GM12878 (cell line): ENCODE measurements at places on chromosomes 6 and 20. TPM values are rescaled to one million over a fixed set of nuclear protein-coding genes. Genes with fewer than 3 reads are reported as not detected.

OPRL1 gene
- 0.41 and 0.51 TPM in 2 replicates for total RNA-seq

SAPCD1 gene
- total RNA-seq: 8.6 and 13.0 TPM in 2 replicates

MAP7 gene
- total RNA-seq: 0.13 and 0.21 TPM in 2 replicates

MOG gene
- not detected in 2 replicates for total RNA-seq

TXNDC5 gene
- 131 and 143 TPM in 2 replicates for total RNA-seq

CALHM4 gene
- total RNA-seq: not detected in 2 replicates

AVP gene
- total RNA-seq: not detected in 2 replicates

TCP11 gene
- not detected in 2 replicates for total RNA-seq

SLC26A8 gene
- total RNA-seq: 0.35 TPM in 1 of 2 replicates, not detected in the other

DNA sequence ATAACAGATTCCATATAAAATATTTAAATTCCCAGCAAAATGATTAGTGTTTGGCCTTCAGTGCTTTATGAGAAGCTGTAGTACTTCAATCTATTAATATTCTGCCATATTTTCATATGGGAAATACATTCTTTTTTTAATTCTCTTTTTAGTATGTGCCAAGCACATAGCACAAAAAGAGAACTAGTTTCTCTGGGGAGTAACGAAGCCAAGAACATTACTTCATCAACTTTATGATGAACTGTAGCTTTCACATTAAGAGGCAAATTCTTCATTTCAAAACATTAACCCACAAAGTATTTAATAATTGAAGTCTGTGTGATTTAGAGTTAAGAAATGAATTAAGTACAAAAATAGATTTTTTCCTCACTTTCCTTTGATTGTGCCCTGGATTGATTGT is 281.0 kb upstream of the EYS start:
- H3K36me3 ChIP-seq: no peaks in the 10 kb centered on the region
- no peaks in the 10 kb centered on the region for H3K27me3 ChIP-seq
- DNase-seq: no peak
- no peak overlapping the region for H3K27ac ChIP-seq

DNA sequence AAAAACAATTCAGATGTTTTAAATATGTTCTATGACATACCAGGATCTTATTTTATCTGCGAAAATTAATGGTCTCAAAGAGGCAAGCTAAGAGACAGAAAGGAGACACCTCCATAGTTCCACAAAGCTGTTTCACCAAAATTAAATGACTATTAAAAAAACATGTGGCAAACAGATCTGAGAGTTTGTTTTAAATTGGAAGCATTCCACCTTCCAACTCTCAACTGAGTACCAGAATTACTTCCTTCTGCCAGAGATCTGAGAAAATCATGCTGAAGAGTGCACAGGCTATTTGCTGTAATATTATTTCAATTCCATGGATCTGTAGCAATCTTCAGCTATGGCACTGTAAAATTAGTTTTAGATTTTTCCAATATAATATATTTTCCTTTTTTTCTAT is 669.5 kb upstream of the MARCKS start:
- no peak overlapping the region for H3K27ac ChIP-seq
- H3K27me3 ChIP-seq: no peaks in the 10 kb centered on the region; the same call in 1 of the 2 replicates
- H3K36me3 ChIP-seq: no peaks in the 10 kb centered on the region
- DNase-seq: no peak

DNA sequence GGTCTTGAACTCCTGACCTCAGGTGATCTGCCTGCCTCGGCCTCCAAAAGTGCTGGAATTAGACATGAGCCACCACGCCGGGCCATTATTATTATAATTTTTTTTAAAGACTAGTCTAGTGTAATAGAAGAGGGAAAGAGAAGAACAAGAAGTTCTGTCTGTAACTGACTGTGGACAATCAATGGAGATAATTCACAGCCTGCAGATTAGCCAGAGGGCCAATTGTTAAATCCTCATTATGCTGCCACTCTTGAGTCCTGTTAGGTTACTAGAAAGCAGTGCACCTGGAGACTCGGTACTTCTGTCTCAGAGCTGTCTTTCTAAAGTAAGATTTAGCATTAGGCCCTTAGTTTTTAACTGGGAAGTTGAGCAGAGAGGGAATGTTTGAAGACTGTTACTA is 37.5 kb downstream of the CARMIL1 start:
- no peaks in the 10 kb centered on the region for H3K4me1 ChIP-seq
- H3K27ac ChIP-seq: no peak overlapping the region
- H3K27me3 ChIP-seq: no peaks in the 10 kb centered on the region
- H3K4me3 ChIP-seq: no peak overlapping the region

DNA sequence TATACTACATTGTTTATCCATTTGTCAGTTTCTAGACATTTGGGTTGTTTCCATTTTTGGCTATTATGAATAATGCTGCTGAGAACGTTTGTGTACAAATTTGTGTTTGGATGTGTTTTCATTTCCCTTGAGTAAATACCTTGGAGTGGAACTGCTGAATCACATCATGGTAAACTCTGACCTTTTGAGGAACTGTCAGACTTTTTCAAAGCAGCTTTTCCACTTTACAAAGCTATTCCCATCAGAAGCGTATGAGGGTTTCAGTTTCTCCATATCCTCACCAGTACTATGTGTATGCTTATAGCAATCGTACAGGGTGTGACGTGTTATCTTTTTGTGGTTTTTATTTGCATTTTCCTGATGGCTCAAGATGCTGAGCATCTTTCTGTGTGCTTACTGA is 103.7 kb downstream of the MYO6 start:
- H3K27me3 ChIP-seq: no peaks in the 10 kb centered on the region
- H3K4me1 ChIP-seq: no peaks in the 10 kb centered on the region
- DNase-seq: no peak
- no peak overlapping the region for H3K27ac ChIP-seq

- H3K4me3 ChIP-seq: no peak overlapping the region
- H3K36me3 ChIP-seq: no peaks in the 10 kb centered on the region
- no peak overlapping the region for H3K27ac ChIP-seq
- no peaks in the 10 kb centered on the region for H3K27me3 ChIP-seq
- no peak for DNase-seq
- H3K4me1 ChIP-seq: 0 out of 2 replicates have a peak, but pooled peaks cover 3% of the 10 kb centered on the region
Measured at GRCh38 chr6:84017709-84018452, 15.7 kb upstream of the MRAP2 start.

DNA sequence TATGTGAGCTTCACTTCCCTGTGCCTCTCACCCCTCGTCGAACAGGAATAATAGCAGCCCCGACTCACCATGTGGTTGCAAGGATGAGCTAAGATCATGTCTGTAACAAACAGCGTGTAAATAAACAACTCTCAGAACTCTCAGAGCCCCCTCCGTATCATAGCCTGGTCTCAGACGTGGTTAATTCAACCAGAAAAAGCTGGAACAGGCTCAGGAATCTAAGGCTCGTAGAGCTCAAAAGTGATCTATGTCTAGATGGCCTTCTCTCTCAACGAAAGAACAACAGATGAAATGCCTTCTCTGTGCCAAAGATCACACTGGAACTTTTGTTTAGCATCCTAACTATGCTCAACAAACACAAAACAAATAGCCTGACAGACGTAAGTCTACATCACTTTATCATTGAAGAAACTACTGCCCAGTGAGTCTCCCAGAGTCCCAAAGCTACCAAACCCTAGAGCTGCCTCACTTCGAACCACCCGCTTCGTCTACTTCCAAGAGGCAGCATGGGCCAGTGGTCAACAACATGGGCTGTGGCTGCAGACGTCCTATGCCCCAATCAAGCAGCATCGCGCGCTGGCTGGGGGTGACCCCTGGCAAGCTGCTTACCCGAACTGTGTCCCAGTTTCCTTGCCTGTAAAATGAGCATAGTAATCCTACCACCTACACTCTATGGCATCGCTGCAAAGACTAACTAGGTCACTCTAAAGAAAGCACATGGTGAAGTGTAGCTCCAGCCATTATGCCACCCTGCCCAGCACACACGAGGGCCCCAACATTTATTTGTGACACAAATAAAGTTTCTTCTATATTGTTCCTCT is 35.1 kb downstream of the NFATC2 start:
- H3K36me3 ChIP-seq: peaks cover 5% of the 10 kb centered on the region
- no peak for DNase-seq
- no peaks in the 10 kb centered on the region for H3K27me3 ChIP-seq
- H3K4me3 ChIP-seq: no peak overlapping the region
- H3K4me1 ChIP-seq: no peaks in the 10 kb centered on the region

- no peaks in the 10 kb centered on the region; the same call in 1 of the 2 replicates for H3K27me3 ChIP-seq
- peaks cover 23% of the 10 kb centered on the region for H3K4me1 ChIP-seq
- H3K27ac ChIP-seq: no peak overlapping the region
- DNase-seq: peak; percentile 26
Measured at GRCh38 chr6:45920819-45921511, 94.7 kb downstream of the CLIC5 start.

DNA sequence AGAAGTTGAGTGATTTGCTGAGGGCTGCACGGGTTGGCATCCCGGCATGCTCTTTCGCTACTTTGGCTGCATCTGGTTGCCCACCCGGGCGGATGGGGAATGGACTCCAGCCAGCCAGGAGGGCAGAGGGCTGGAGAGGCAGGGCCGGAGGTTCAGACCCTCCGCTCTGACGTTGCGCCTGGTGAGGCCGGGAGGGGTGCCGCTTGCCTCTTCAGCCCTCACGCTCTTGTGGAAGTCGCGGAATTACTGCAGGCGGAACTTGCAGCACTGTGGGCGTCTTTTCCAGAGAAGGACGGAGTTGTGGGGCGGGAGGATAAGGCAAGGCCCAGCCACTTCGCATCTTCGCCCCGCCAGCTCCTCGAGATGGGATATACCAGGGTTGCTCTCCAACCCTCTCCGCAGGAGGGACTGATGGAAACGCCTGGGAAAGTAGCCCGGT is 656 bp downstream of the RTEL1 start:
- peaks cover 8% of the 10 kb centered on the region for H3K4me1 ChIP-seq
- no peak for DNase-seq
- no peaks in the 10 kb centered on the region for H3K36me3 ChIP-seq

DNA sequence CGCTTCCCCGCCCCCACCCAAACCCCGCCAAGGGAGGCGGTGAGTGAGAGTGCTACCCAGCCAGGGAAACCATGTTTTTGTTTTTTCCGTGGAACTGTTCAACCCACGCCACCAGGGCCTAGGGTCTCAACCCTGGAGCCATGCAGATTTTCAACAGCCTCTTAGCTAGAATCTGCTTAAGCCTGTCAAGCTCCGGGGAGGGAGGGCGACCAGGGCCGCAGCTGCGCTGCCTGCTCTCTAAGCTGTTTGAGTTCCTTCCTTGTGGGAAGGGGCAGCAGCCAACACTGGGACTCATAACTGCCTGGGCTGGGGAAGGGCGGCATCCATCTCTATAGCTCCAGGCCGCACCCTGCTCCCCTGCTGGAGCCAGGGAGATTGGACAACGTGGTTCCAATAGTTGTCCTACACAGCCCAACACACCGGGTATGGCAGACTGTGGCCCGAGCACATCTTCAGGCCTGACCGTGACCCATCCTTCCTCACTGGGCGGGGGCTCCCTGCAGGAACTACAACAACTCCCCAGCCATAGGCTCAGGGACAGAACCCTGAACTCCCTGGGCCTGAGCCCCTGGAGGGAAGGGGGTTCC is 1065.7 kb upstream of the MANEA start:
- H3K27me3 ChIP-seq: no peaks in the 10 kb centered on the region
- no peaks in the 10 kb centered on the region for H3K36me3 ChIP-seq
- H3K4me3 ChIP-seq: no peak overlapping the region
- DNase-seq: no peak

DNA sequence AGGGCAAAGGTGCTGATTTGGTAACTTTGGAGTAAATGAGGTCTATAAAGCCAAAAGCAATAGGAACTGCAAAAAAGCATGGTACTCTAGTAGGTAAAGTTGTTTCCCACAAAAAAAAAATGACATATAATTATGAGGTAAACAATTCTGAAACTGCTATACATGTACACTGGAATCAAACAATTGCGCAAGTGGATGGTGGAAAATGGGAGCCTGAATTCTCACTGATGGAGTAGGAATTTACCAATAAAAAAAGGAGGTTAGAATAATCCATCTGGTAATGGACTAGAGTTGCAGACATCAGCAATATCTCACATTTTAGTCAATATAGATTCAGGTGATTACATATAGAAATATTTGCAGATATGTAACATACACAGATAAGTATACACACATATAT is 5.0 kb upstream of the KAT14 start:
- no peak overlapping the region for H3K4me3 ChIP-seq
- no peaks in the 10 kb centered on the region for H3K36me3 ChIP-seq
- no peaks in the 10 kb centered on the region for H3K4me1 ChIP-seq
- DNase-seq: no peak

DNA sequence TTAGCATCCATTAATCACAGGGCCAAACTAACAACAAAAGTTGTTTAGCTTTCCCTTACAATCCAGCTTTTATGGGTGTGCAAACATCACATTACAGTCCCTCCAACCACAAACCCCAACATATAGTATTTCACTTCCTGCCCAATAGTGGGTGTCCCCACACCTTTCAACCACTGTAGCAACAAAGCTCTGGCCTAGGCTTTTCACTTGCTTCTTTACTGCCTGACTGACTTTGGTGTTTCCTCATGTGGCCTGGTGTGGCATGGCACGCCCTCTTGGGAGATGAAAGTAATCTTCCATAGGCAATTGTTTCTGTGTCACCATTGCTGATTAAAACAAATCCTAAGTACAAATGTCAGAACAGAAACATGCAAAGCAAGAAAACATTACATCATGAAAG is 46.3 kb downstream of the MCM8 start:
- H3K4me1 ChIP-seq: peaks cover 7% of the 10 kb centered on the region; the same call in 1 of the 2 replicates
- no peak overlapping the region for H3K27ac ChIP-seq

- H3K4me1 ChIP-seq: no peaks in the 10 kb centered on the region
- no peaks in the 10 kb centered on the region for H3K36me3 ChIP-seq
- H3K4me3 ChIP-seq: no peak overlapping the region
- no peaks in the 10 kb centered on the region; the same call in 1 of the 2 replicates for H3K27me3 ChIP-seq
- DNase-seq: no peak
Measured at GRCh38 chr6:150263765-150264404, 104.9 kb upstream of the IYD start.

- H3K27me3 ChIP-seq: no peaks in the 10 kb centered on the region
- no peak for DNase-seq
- no peaks in the 10 kb centered on the region for H3K36me3 ChIP-seq
Measured at GRCh38 chr6:109834131-109834530, 143.0 kb downstream of the FIG4 start.

DNA sequence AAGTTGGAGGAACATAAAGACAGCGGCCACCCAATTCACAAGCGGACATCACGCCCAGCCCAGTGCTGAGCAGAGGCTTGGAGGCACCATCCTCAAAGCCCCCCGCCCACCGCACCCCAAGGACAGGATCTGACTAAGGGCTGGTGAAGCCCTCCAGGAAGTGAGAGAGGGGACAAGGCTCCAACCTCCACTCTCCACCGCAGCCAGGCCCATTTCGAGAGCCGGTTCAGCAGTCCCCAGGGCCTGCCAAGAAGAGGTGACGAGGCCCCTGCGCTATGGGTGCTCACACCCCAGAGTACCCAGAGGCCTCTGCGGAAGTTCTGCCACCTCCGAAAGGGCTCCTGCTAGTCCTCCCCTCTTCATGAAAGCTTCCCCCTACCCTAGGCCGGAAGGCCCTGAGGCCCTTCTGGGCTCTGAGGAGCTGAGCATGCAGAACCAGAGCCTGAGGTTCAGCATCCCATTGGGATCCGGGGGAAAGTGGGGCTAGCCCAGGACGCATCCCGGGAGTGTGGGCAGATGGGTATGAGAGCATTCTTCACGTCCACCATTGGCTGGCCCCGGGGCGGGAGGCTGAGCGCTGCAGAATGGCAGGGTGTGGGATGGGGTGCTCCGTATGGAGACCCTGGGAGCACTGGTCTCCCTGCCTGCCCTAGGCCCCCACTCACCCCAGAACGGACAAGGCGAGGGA is 2.5 kb downstream of the GRM4 start:
- no peak overlapping the region for H3K27ac ChIP-seq
- no peak for DNase-seq
- H3K36me3 ChIP-seq: no peaks in the 10 kb centered on the region
- H3K4me3 ChIP-seq: no peak overlapping the region
- H3K27me3 ChIP-seq: peaks cover 23% of the 10 kb centered on the region
- peaks cover 3% of the 10 kb centered on the region for H3K4me1 ChIP-seq

GRCh38 chr6:52707963-52708680 is 37.2 kb downstream of the TMEM14A start:
- H3K36me3 ChIP-seq: no peaks in the 10 kb centered on the region
- H3K27me3 ChIP-seq: no peaks in the 10 kb centered on the region
- no peaks in the 10 kb centered on the region for H3K4me1 ChIP-seq
- no peak overlapping the region for H3K27ac ChIP-seq
- no peak overlapping the region for H3K4me3 ChIP-seq
- no peak for DNase-seq
